ENCODE measurements at places on chromosomes 2 and 18.

- DNase-seq: peak; percentile 70
Measured at GRCh38 chr18:45227001-45227742, 388.1 kb upstream of the SLC14A2 start.

GRCh38 chr2:23707096-23707495, 219.8 kb downstream of the ATAD2B start:
- no peak for DNase-seq

- peak; percentile 54 for DNase-seq
Measured at GRCh38 chr18:28109781-28110560, 67.0 kb downstream of the CDH2 start.

DNA sequence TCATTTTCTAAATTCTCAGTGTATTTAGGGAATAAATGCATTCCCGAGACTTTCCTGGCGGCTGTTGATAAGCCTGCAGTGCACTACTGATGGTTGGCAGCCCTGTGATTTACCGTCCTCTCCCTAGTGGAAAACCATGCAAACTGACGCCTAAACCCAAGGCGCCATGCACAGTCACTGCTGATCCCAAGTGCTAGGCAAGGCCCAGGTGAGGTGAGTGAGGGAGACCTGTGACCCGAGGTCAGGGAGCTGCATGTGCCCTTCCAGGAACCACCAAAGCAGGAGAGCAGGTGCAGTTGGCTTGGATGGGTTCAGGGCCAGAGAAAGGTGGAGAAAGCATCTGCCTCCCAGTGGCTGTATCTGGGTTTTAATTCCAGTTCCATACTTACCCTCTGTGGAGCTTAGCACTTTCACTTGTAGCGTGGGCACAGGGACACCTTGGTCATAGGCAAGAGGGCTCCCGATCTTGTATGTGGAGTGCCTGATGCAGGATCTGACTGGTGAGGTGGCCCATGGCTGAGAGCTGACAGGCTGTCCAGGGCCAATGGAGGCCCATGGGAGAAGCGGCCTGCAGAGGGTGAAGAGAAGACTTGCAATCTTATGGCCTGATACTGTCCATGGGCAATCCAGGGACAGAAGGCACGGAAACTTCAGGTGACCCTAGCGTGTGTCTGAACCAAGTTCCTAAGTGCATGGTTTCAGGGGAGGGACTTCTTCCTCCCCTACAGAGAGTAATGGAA, 131.3 kb downstream of the SH3RF3 start:
- DNase-seq: no peak

DNA sequence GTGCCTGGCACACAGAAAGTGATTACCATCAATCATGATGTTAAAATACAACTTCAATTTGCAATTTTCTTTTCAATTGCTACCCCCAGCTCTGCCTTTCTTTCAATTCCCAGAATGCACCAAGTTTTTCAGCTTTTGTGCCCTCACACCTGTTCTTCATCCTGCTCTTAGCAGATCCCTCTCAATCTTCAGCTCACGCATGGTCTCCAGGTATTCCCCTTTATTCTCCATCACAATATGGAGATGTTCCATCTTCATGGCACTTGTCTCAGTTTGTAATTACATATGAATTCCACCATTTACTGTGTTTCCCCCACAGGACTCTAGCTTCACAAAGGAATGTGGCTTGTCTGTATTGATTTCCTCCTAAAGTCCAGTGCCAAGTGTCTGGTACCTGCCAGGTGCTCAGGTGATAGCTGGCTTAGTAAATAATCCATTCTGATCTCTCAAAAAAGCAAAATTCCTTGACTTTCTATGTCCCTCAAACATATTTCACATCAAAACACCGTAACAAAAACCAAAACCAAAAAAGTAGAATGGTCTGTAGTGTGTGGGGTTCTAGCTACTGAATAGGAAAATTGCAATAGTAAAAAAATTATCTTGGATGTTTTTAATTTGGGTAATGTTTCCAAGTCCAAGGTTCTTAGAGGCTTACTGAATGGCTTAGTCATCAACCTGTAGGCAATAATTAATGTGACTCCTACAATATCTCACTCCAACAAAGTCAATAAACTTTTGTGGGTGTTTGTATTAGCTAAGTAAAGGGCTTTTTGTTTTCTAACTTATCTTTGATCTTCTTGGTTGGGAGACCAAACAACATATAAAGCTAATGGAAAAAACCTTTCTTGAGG, 2.9 kb upstream of the INSIG2 start:
- no peak for DNase-seq

- DNase-seq: peak; percentile 82
Measured at GRCh38 chr2:217064234-217065011, 204.6 kb upstream of the TNP1 start.

- no peak for DNase-seq
Measured at GRCh38 chr18:41594582-41594981, 360.5 kb upstream of the PIK3C3 start.

- no peak for DNase-seq
Measured at GRCh38 chr2:48198371-48198770, 292.1 kb upstream of the FBXO11 start.

DNA sequence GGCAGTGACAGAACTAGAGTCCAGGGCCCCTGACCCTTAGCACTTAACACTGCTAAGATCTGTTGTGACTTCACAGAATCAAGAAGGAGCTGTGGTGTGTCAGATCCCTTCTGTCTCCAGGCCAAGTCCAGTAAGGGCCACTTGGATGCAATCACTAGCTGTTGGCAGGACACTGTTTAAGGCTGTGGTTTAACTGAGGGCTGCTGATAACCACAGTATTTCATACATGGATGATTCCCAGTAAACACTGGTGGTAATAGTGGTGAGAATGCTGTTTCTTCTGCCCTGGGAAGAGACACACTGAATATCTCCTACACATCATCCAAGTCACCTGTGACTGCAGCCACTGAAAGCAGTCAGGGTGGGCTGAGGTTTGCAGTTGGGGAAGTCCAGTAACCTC, 77.7 kb upstream of the FBXO11 start:
- DNase-seq: peak; percentile 1

DNA sequence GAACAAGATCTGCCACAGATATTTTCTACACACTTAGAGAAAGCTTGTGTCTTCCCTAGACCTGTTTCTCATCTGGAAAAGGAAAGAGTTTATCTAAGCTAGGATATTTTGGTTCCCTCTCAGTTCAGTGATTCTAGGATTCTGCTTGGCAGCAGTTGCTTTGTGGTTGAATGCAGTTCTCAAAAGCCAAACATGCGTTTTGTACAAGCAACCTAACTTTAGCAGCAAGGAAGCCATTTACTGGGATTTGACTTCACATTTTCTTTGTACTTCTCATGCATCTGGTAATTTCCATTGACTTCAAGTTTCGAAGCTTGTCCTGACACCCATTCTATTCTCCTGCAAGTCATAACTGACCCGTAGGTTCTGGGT, 33.3 kb downstream of the VSNL1 start:
- DNase-seq: no peak

DNA sequence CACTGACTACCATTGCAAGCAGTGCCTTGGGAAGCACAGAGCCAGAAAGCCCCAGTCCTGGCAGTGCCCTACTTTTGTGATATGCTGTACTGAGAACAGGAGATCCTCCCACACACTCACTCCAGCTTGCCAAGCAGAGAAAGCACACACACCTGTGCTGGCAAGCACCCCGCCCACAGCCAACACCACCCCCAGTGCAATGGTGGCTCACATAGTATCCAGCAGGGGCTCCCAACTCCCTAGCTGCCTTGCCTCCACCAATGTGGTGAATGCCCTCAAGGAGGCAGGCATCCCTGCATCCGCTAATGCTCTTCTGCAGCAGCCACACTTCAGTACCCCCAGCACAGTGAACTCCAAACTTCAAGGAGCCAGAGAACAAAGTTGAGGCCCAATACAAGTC, 1655.8 kb downstream of the SUCLG1 start:
- no peak for DNase-seq

GRCh38 chr2:127637725-127638252, 8.2 kb upstream of the GPR17 start:
- peak; percentile 93 for DNase-seq

- no peak for DNase-seq
Measured at GRCh38 chr2:191740016-191740419, 62.1 kb downstream of the NABP1 start.

DNA sequence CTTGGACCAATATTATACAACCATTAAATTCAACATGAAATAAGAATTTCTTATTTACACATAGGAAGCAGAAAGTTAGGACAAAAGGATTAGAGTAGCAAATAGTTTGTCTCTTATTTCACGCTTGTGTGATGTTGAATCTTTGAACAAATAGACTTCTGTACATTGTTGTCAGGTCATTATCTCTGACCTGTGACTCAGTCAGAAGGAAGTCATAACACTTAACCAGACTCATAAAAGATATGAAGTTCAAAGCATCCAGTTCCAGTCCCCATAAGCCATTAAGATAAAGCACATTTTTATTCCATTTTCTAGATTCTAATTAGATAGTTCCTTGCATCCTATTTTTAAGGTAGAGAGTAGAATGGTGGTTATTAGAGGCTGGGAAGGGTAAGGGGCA, 130.8 kb downstream of the UPP2 start:
- DNase-seq: peak; percentile 20

Measured in EH (cell line).